ENCODE measurements at places on chromosomes 1 and 21.

GRCh38 chr1:240711020-240711419 lies 99.1 kb upstream of the GREM2 start:
- no peak for DNase-seq

GRCh38 chr1:228768355-228769000 lies 33.2 kb downstream of the RHOU start:
- no peak for DNase-seq

DNA sequence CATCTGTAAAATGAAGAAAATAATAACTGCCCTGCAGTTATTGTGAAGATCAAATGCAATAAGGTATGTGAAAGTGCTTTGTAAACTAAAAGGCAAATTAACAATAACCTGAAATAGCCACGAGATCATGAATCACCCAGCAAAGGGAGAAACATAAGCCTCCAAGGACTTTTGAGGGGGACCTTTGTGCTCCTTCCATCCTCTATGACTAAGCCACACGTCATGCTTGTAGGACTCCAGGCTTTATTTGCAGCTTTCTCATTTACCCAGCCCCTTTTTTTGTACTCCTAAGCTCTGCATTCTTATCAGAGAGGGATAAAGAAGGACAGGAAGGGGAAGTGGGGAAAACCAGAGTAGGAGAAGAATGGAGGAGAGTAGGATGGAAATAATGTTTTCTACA lies 115.1 kb downstream of the PROX1 start:
- no peak for DNase-seq

DNA sequence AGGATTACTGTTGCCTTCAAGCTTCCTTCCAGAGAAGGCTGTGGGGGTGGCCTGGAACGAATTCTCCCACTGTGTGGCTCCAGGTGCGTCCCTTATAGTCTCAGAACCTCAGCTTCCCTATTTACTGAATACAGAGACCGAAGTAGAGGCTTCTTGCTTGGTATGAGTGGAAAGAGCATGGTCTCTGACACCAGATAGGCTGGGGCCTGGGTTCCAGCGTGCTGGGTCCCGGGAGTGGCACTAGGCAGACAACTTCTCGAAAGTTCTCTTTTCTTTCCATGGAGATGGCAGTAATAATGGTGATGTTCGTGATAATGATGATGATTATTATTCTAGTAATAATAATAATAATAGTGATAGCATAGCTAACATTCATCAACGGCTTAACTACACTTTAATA lies 161.7 kb downstream of the PTPRU start:
- DNase-seq = no peak

DNA sequence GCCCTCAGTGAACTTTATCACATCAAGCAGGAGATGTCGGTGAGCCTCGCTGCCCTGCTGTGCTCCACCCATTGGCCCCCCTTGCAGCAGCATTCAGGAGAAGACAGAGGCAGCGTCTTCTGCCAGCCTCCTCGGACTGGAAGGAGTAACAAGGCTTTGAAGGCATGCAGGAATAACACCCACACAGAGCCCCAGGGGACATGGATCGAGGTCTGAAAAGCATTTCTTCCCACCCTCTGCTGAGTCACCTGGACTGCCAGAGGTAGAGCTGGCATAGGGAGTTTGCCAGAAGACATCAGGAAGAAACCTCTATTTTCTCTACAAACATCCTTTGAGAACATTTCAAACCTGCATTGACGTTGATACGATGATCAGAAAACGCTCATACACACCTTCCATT lies 42.9 kb downstream of the COL18A1 start:
- no peak for DNase-seq

DNA sequence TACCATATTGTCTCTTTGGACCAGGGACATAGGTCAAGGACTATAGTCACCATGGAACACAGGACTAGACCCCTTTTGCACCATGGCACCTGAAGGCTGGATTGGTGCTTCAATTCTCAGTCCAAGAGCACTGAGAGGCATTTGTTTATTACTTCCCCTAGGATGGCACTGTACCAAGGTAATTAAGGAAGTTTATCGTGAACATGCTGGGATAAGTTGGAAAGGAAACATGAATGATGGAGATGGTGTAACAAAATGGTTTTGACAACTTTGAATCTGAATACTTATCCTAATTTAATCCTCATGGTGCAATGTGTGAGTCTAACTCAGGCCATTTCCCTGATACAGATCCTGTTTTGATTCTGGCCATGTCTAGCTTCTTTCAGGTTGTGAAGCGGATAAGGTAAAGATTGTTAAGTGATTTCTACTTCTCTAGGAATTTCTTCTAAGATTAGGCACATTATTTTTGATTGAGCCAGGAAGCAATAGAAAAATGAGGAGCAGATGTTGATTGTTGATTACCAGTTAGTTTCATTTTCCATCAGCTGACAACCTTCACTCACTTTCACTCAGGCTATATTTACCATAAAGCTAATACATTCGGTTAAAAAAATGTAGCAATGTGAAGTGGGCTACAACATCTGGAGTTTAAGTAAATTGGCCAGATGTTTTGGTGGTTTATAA lies 37.3 kb upstream of the SIPA1L2 start:
- no peak for DNase-seq

DNA sequence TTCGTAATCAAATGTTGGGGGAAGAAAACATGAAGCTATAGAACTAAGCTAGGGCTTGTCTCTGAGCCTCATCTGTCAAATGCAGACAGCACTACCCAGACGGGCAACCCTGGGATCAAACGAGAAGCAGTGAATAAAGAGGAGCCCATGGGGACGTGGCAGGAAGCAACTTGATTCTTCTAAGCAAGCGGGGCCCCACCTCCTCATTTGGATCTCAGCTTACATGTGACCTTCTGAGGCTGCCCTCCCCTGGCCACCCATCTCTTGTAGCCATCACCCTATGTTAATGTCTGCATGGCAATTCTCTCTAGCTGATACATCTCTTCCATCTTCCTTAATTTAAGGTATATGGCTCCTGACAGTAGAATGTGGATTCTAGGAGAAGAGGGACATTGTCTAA lies 171.3 kb downstream of the IGSF21 start:
- no peak for DNase-seq

DNA sequence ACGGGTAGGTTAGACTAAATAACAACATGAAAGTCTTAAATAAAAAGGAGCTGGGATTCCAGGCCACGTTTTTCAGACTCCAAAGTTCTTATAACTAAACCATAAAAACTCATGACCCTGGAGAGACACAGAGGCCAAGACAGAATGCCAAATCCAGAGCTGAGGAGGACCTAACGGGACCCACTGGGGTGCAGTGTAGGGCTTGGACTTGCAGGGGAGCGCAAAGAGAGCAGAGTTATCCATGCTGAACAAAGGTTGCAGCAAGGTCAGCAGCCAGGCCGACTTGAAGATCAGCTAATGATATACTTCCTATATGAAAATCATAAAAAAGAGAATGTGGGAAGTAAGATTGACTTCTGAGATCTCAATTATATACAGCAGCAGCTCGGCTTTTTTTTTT lies 237.1 kb downstream of the TM2D1 start:
- DNase-seq = no peak

- DNase-seq = no peak
These were observed 11.8 kb downstream of the PCSK9 start for GRCh38 chr1:55051169-55051568.

GRCh38 chr1:213070406-213070805 lies 19.4 kb downstream of the RPS6KC1 start:
- no peak for DNase-seq

GRCh38 chr1:109630081-109630897 lies 10.7 kb downstream of the AMPD2 start:
- no peak for DNase-seq

DNA sequence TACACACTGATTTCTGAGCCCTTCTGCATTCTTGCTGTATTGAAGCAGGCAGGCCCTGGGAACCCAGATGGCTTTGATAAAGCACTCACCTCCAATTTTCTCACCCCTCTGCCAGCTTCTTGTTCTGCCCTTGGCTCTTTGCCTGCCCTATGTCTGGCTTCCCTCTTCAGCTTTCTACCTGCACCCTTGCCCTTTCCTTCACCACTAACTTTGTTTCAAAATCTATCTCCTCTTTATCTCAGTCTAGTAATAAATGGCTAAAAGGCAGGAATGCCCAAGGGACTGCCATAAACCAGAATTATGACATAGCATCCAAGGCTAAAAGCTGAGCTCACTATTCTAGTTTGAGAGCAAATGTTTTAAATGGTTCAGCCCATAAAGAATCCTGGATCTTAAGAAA lies 178.7 kb downstream of the TNR start:
- no peak for DNase-seq

DNA sequence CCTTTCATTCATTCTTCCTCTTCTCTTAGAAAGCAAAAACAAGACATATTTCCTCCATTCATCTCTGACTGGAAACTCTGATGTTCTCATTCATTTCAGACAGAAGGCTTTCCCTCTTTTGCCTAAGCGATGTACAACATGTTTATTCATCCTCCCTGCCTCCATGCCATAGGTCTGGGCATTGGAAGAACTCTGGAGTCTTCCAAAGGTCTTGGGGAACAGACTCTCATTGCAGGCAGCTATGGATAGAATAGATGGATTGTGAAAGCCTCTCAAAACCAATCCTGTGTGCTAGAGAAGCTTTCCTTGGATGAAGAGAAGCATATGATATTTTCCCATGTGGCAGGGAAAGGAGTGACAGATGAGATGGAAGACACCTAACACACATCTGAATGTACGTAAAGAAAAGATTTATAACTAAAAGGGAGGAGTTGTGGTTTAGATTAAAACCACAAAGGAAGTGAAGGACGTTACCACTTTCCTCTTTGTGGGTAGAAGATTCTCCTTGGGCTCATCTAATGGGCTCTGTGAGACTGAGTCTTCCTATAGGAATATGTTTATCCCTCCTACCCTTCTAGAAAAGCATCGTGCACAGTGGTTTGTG lies 38.7 kb downstream of the BCL9 start:
- DNase-seq = no peak

GRCh38 chr1:32651461-32652073 lies 559 bp downstream of the RBBP4 start:
- peak; percentile 49 for DNase-seq

- DNase-seq = no peak
These were observed 159.7 kb downstream of the HIVEP3 start for GRCh38 chr1:41758904-41759548.

DNA sequence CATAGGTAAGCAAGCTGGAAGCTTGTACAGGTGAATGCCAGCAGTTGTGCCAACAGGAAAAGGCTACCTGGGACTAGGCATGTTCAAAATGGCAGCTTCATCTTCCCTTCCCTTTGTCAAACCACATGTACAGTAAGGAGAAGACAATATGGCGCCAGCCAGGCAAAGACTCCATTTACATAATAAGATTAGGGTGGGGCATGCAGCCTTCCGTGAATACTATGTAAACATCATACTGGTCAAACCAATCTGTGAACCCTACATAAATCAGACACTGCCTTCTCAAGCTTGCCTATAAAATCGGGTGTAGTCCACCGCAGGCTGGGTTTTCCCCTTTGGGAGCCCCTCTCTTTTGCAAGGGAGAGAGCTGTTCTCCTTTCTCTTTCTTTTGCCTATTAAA lies 24.6 kb downstream of the ATF3 start:
- no peak for DNase-seq

DNA sequence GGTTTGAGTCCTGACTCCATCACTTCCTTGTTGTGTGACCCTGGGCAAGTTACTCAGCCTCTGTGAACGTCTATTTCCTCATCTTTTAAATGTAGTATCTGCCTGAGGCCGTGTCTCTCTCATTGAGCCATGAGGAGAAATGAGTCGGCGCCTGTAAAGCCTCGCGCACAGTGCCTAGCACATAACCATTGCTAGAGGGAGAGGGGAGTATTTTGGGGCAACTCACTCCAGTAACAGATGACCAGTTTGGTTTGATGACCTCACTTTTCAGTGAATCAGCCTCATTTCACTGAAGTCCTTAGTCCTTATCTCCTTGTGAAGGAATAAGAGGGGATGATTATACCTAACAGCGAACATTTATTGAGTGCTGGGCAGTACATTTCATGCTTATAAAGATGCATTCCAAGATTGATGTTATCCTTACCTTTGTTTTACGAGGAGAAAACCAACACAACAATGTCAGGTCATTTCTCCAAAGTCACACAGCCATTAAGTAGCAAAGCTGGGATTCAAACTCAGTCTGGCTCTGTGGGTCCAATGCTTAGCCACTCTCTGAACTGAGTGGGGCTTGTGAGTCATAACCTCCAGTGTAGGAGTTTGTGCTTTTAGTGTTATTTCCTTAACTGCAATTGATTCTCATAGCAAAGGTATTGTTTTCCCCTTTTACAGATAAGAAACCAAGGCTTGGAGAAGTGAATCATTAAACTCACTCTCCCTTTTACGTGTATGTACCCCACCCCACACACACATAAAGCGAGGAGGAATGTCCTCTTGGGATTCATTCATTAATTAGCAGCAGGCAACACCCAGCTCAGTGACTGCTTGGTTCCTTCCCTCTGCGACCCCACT lies 25.9 kb downstream of the KCNC4 start:
- DNase-seq = no peak

DNA sequence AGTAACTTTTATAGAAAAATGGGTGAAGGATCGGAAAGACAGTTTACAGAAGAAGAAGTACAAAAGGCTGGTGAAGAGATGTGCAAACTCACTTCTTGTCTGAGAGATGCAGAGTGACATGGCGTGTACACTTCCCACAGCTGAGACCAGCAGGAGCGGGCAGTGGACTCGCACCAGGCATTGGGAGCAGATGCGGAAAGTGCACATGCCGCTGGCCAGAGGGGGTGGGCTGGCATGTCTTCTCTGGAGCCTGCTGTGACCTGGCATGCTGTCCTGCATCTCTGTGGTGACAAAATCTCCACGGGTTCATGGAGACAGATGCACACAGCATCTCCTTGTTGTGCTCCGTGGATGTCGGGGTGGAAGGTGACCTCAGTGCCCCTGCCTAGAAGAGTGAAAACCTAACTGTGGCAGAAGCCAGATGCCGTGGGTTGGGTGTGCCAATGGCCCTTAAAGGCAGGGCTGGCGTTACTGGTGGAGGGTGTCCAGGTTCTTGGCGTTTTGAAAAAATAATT lies 128.6 kb upstream of the COL6A1 start:
- DNase-seq = no peak

DNA sequence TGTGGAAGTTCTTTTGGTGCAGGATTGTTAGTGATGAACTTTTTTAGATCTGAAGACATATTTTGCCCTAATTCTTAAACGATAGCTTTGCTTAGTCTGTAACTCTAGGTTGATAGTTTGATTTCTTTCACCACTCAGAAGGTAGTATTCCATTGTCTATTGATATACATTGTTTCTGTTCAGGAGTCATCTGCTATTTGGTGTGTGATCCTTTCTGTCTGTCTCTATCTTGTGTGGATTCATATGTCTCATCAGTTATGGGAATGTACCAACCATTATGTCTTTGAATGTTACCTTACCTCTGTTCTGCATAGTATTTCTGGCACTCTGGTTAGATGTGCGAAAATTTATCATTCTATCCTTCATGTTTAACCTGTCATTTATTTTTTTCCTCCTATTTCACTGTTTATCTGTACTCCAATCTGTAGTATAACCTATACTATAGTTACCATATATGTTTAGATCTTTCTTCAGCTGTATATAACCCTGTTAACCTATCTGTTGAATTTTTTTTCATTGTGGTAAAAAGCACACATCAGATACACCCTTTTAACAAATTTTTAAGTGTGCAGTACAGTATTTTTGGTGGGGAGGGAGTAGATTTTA lies 5.7 kb downstream of the MARK1 start:
- no peak for DNase-seq

All from COR-L47 (cell line).